ENCODE measurements at places on chromosomes 4 and X.

DNA sequence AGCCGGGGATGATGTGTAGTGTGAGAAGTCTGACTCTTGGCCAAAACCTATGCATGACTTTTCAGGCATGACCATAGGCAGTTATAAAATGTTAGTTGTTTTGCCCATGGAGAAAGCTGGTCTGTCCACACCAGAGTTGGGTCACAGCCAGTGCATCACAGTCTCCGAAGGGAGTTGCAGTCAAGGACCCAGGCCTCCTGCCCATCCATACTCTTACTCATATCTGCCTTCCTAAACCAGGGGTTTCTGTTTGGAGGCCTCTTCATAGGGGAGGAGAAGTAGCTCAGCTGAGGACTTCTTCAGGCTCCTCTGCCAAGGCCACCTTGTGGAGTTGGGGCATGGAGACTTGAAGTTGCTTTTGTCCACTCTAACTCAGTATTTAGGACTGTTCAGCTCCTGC is 1008.3 kb downstream of the PCDH18 start:
- DNase-seq = no peak

DNA sequence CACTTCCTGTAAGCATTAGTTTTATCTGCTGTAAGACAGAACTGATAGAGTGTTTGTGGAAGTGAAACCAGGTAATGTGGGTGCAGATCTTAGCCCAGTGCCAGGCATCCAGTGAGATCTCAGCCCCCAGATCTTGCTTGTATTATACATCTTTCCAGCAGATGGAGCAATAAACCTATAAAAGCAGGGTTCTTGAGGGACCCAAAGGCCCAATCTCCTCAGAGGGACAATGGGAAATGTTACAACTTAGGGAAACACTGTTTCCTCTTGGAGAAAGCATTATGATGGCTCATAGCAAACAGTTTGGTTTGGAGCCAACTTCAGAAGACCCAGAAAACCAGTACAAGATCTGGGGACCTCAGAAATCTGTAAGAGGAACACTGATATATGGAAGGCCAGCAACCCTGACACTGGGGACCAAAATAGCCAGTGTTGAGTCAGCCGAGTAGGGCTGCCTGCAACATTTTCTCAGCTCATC is 206.3 kb downstream of the SLC7A11 start:
- peak; percentile 72 for DNase-seq

DNA sequence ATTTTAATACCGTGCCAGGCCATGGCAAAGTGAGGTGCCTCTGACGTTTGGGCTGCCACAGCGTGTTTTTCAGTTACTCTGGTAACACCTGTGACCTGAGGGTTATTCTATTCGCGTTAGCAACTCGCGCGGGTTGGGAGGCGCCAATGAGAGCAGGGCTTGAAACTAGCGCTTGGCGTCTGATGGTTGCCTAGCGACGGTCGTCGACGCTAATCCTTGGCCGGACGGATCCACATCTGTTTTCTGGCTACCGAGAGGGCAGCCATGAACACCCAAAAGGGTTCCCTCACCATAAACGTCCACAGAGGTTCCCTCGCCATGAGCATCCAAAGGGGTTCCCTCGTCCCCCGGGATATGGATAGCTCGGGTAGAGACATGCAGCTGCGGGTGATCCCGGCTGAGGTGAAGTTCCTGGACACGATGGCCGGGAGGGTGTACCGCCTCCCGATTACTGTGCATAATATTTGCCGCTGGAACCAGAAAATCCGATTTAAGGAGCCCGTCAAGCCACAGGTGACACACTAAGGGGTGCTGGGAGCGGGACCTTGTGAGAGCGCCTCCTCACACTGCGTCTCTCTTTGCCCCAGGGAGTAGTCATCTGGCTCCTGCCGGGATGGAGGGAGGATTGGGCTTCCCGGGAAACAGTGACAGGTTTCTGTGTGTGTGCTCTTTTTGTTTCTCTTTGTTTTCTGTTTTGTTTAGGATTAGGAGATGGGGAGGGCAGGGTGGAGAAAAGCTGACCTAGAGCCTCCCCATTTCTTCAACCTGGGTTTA is at the start of gene CFAP47:
Gene CFAP47, plus strand, starts transcription at position 199 of the 774 bp plus-strand sequence. Its CDS starts 66 bp downstream, at position 265.
- no peak for DNase-seq

- no peak for DNase-seq
These were observed 51.5 kb downstream of the PSAPL1 start for GRCh38 chr4:7383266-7383665.

- no peak for DNase-seq
These were observed 93.4 kb downstream of the RS1 start for GRCh38 chrX:18578546-18578945.

DNA sequence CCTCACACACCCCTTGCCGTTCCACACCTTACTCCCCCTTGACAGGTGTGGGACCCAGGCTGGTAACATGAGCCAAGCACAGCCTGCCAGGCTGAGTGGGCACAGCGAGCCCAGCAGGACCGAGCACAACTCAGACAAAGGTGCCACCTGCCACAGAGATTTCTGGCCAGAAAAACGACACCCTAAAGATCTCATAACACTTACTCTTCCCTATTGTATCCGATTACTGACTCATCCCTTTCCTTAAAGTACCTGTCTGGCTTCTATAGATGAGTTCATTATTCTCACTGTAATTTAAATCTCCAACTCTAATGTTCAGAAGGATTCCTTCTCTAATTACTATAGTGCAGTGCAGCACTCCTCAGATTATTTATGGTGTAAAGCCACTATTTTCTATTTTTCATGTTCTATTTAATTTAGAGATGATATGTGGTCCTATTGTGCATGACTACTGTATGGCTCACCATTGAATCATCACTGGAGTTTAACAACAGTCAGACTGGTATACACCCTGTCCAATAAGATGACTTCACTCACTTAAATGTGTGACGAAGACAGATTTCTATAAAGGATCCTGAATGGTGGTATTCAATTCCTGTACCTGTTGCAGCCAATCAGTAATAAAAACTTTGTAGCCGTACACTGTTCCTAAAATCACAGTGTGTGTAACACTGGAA is 7.6 kb upstream of the SYTL5 start:
- DNase-seq = no peak

- no peak for DNase-seq
These were observed 56.4 kb upstream of the SLIT2 start for GRCh38 chr4:20195071-20195885.

GRCh38 chr4:72935462-72935861 is 134.1 kb downstream of the COX18 start:
- no peak for DNase-seq

GRCh38 chr4:152106781-152107321 is 346.0 kb upstream of the GATB start:
- no peak for DNase-seq

DNA sequence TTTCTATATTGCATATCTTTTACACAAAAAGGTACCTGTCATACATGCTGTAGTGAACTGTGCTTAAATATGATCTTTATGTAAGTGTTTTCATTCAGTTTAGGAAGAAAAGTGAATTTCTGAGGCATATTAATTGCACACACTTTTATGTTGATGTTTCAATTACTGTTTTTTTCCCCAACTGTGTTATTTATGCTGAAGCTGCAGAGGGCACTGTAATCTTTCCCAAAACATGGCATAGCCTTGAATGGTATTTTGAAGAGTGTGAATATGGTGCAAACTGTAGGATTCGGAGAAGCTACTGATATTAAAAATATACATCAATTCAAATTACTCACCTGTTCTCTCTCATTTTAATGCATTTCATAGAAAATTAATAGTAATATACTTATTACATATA is 6.0 kb upstream of the CENPE start:
- DNase-seq = no peak

- no peak for DNase-seq
These were observed 321.3 kb upstream of the CPXCR1 start for GRCh38 chrX:88425739-88426138.

DNA sequence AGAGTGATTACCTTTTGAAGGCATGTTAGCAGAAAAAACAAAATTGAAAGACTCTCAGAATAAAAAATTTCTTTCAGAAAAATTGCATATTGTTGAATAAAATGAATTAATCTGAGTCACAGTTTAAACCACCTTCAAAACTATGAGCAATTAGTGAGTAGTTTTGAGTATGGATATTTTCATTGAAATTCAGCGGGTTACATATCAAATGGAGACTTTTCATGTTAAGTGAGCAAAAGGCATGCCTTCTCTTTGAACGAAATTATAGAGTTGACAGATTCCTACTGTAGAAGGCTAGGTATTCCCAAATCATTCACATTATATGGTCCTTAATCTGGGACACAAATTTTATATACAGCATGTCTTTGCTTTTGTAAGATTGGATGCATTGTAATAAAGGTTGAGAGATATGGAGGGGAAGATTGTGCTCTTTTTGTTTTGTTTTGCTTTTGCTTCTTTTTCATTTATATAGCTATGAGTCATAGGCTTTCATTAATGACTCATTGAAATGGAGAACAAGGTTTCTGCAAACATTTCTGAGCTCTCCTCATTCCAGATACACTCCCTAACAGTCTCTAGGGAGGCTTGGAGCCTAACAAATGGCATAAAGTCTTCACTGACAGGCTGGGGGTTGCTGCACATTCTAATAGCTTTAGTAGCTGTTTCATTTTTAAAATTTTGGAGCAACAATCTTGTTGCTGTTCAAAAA is 21.6 kb downstream of the PCDH18 start:
- DNase-seq = peak; percentile 3

- no peak for DNase-seq
These were observed 68.6 kb downstream of the BMP15 start for GRCh38 chrX:50978920-50979682.

- DNase-seq = peak; percentile 52
These were observed 65.1 kb downstream of the PPP3CA start for GRCh38 chr4:101282076-101282844.

DNA sequence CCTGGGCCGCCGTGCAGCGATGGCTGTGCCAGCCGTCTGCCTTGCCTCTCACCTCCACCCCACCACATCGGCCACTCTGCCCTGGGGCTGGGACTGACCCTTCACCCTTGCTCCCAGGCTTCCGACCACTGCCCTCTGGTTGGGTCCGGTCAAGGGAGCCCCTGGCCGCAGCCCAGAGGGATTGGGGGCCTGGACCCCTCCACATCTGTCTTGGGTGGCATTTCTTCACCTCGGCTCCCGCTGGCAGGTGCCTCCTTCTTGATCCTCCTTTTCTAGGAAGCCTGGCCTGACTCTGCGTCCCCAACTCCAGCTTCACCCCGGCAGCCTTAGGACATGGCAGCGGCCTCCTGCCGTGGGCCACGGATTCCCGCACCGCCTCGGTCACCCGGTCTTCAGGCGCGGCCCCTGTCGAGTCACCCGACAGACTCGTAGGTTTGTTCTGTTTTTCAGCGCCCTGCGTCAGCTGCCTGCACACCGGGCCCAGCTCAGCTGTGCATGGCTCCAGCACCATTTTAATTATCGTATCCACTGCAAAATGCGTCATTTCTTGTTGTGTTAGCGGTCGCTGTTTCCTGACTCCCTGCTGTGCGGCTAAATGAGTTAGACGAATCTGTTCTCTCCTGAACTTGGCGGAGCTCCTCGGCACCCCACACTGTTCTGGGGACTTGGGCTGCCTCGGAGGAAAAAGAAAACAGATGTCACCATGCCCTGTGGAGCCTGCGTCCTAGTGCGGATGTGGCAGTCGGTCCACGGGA is 124.0 kb downstream of the FAM53A start:
- DNase-seq = no peak

- no peak for DNase-seq
These were observed 197.7 kb downstream of the GRID2 start for GRCh38 chr4:92501456-92501855.

GRCh38 chr4:7338059-7338452 is 96.7 kb downstream of the PSAPL1 start:
- DNase-seq = no peak

GRCh38 chr4:139958739-139959098 is 195.3 kb downstream of the MAML3 start:
- no peak for DNase-seq

- peak; percentile 45 for DNase-seq
These were observed 527 bp downstream of the NOA1 start for GRCh38 chr4:56976837-56977320.

DNA sequence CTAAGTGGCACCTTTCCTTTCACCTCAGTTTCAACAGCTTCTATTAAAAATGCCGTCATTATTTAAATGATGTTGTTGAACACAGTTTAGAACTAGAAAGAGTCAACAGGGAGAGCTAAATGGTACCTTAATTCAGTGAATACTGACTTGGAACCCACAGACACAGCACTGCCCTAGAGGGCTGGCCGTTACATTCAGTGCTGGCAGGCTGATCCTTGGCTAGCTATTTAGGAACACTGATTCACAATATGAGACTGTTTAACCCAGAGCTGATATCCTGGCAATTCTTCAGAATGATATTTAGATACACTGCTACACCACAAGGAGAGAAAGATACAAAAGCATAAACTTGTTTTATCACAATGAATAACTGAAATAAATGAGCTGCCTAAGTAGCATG is 12.7 kb upstream of the NAAA start:
- no peak for DNase-seq

DNA sequence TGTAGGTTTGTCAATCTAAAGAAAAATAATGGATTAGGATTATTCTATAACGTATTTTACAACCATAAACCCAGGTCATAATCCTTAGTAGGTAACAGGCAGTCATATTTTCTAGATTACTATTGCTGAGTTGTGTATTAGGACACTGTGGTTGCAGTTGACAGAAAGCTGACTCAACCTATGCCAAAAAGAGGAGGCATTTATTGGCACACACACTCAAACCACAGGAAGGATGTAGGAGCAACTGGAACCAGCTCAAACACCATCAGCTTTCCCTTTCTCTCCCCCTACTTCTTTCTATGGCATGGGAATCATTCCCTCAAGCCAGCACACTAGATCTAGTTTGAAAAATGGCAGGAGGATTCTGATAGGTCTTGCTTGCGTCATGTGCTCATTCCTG is 136.4 kb upstream of the FAM9C start:
- peak; percentile 59 for DNase-seq

DNA sequence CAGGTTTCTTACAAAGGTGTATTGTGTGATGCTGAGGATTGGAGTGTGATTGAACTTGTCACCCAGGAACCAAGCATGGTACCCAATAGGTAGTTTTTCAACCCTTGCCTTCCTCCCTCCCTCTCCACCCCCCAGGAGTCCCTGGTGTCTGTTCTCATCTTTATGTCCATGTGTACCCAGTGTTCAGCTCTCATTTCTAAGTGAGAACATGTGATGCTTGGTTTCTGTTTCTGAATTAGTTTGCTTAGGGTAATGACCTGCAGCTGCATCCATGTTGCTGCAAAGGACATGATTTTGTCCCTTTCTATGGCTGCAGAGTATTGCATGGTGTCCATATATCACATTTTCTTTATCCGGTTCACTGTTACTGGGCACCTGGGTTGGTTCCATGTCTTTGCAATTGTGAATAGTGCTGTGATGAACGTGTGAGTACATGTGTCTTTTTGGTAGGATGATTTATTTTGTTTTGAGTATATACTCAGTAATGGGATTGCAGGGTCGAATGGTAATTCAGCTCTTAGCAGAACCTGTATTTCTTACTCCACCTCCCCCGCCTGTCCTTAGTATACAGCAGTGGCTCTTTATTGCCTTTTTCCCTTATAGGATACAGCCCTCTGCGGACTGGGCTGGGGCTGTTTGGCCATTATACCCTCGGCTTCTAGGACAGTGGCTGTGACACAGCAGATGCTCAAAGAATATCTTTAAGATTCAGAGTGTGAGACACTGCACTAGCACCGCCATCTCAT is 145.4 kb downstream of the PTTG2 start:
- peak; percentile 44 for DNase-seq

Measured in suppressor macrophage treated with lipopolysaccharide for 4 hours (primary cell).